Activated CD4-positive, alpha-beta T cell treated with anti-CD3 and anti-CD28 coated beads, Interleukin-2, amount 50 U/mL, for 24 hours (primary cell): ENCODE measurements at places on chromosomes 7 and 10.

GRCh38 chr7:97011536-97012364, 6.4 kb downstream of the DLX6 start:
- no peak for DNase-seq

DNA sequence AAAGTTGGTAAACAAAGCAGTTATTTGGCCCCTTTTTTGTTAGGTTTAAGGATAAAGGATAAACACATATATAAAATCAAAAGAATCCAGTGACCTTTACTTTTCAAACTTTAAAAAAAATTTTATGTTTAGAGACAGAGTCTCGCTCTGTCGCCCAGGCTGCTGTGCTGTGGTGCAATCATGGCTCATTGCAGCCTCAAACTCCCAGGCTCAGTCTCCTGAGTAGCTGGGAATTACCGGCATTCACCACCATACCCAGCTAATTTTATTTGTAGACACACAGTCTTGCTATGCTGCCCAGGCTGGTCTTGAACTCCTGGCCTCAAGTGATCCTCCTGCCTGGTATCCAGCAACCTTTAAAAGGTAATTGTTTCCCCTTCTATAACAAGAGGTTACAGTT, 31.3 kb downstream of the GNA12 start:
- no peak for DNase-seq

DNA sequence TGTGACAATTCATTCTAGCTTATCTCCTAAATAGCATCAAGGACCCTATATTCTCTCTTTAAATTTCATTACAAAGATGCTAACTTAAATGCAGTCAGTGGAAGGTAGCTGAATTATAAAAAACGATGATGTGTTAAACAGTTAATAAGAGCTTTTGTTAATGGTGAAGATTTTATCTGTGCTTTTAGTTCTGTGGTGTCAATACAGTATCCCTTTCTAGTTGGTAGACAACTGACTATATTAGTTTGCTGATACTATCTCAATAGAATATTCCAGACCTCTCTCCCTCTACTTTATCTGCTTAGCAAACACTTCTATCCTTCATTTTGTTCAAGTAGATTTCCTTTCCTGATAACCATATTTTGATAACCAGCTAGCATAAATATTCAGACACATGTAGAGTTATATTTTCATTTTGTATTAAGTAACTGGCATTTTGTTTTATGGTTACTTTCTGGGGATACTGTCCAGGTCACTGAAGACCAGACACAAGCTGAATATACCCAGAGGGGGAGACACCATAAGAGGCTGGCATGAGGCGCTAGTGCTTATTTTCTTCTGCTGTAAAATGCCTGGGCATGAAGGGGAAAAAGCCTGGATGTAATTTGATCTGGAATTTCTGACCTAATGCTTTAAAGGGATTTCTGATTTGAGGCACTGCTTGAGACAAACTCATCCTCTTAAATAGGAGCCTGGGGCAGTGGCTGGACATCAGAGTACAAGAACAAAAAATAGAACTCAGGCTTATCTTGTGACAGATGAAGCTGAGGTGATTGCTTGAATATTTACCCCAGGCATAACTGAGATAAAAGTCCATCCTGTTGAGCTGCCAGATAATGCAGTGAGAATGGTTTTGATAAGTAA, 197.5 kb downstream of the MALRD1 start:
- no peak for DNase-seq

- no peak for DNase-seq
These were observed 4.8 kb upstream of the LIPA start for GRCh38 chr10:89256340-89256739.

DNA sequence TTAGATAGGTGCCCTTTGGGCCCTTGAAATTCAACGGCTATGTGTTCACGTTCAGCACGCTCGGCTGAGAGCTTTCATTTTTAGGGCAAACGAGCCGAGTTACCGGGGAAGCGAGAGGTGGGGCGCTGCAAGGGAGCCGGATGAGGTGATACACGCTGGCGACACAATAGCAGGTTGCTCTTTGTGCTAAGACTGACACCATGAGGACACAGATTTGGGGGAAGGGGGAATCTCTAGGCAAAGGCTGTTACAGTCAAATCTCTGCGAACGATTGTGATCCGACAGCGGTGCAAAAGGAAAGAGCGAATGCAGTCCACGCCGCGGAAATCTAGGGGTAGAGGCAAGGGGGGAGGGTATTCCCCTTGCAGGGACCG, 667 bp downstream of the KLLN start:
- DNase-seq: no peak

- no peak for DNase-seq
These were observed 125.1 kb downstream of the CDK14 start for GRCh38 chr7:90720984-90721760.

DNA sequence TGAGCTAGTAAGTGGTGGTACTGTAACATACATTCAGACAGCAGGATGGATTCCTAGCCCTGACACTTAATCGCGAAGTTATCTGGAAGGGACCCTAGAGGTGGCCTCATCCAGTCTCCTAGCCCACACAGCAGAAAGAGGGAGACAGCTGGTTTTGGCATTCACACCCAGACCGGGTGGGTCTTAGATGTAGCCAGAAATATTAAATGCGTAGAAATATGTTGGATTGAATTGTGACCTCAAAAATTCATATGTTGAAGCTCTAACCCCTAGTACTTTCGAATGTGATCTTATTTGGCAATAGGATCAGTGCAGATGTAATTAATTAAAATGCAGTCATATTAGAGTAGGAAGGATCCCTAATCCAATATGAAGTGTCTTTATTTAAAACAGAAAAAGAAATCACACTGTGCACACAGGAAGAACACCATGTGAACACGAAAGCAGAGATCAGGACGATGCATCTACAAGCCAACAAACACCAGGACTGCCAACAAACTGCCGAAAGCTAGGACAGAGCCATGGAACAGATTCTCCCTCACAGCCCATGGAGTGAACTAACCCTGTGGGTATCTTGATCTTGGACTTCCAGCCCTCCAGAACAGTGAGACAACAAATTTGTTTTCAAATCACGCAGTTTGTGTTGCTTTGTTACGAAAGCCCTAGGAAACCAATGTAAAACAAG, 2.9 kb upstream of the XPNPEP1 start:
- DNase-seq: no peak

- no peak for DNase-seq
These were observed 615 bp upstream of the CNTNAP2 start for GRCh38 chr7:146115851-146116520.

GRCh38 chr7:37665352-37666022, 18.1 kb upstream of the GPR141 start:
- no peak for DNase-seq

DNA sequence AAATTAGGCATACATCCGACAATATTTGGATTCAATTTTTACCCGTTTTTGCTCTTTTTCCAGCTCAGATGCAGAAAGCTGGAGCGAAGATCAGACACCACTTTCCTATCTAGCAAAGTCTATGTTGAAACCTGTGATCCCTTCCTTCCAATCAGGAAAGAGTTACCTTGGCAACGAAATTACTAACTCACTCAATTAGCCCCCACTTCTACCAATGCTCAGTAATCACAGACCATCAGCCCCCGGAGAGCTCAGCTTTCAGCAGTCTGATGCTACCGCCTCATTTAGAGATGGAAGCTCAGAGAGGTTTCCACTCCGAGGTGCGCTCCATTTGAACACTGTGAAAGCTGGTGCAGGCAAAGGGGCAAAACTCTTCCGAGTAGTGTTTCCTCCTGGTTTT, 6.7 kb downstream of the FRAT1 start:
- no peak for DNase-seq

- no peak for DNase-seq
These were observed 509.9 kb downstream of the PARD3 start for GRCh38 chr10:34305189-34305588.

GRCh38 chr7:111833466-111833865, 271.2 kb upstream of the IMMP2L start:
- DNase-seq: no peak

GRCh38 chr10:4748491-4749270, 77.3 kb upstream of the AKR1E2 start:
- no peak for DNase-seq

DNA sequence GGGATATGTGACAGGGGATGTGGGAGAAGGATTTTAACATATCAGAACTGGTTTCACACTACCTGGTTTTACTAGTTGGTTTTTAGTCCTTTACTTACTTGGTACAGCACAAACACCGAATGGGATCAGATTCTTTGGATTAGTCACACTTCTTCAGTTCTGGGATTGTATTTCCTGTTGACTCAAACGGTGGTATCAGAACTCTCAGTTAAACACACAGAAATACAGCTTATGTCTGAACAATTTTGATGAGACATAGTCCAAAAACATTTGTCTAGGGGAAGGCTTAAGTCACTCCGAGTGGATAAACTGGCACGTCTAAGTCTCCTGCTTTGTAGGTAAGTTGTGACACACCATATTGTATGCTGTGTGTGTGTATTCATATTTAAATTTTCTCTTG, 480.5 kb downstream of the PHTF2 start:
- DNase-seq: no peak

- DNase-seq: no peak
These were observed 19.1 kb upstream of the ARMS2 start for GRCh38 chr10:122435212-122435827.

DNA sequence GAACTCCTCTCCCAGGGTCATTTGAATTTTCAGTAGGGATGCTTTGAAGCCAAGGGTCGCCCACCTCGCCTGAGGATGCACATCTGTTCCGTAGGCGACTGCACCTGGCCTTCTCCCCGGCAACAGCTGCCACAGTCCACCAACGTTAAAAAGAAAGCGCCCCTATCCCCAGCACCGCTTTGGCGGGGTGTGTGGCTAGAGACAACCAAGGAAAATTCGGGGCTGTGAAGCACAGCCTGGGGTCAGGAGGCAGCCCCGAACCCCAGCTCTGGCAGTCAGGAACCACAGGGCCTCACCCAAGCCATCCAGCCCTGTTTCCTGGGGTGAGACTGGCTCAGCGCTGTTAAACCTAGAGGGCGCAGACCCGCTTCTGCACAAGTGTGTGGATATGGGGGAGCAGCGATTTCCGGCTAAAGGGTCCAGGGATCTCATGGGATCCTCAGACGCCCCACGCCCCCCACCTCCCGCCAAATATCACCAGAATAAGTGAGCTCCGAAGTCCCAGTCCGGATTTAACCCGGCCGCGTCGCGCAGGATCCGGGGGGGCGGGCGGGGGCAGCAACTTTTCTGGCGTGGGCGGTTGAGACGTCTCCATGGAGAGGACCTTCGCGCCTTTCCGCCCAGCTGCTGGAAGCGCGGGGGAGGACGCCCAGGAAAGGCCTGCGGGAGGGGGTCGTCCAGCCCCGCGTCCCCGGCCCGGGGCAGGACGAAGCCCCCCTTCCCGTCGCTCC, 822 bp downstream of the ZC3HAV1L start:
- peak; percentile 21 for DNase-seq

GRCh38 chr7:138819625-138820024, 21.6 kb upstream of the ATP6V0A4 start:
- no peak for DNase-seq

DNA sequence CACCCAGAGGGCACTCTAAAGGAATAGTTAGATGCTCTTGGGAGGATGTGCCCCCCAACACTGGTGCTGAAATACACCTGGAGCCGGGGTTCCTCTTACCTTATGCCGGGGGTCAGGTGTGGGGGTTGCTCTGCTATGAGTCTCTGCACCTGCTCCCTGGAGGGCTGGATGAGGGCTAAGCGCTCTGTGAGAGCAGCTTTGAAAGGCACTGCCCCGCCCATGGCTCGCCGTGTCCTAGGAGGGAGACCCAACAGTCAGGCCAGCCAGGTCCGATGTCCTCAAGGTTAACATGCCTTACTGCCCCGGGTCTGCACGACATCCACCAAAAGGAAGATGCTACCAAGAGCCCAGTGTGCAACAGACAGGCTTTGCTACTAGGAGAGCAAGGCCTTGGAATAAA, 31.7 kb downstream of the PSPH start:
- no peak for DNase-seq

- DNase-seq: no peak
These were observed 137.9 kb downstream of the KLF6 start for GRCh38 chr10:3647074-3647473.

- DNase-seq: no peak
These were observed 454.4 kb downstream of the AUTS2 start for GRCh38 chr7:70052691-70053090.

GRCh38 chr7:39421661-39422060, 144.5 kb upstream of the YAE1 start:
- no peak for DNase-seq

DNA sequence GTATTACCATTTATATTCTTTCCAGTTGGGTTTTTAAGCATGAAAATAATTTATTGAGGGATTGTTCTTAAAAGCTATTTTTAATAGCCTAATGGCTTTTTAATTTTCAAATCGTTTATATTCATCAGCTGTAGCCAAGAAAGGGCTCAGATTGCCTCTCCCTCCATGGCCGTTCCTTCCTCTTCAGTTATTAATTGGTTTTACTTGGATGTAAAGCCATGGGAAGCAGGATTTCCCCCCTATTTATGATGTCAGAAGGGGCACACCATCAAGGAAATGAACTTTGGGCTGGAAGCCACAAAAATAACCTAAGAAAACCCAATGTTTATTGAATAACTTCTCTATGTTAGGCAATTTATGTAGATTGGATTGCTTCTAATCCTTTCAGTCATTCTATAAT, 656.3 kb downstream of the TYW1 start:
- DNase-seq: no peak

DNA sequence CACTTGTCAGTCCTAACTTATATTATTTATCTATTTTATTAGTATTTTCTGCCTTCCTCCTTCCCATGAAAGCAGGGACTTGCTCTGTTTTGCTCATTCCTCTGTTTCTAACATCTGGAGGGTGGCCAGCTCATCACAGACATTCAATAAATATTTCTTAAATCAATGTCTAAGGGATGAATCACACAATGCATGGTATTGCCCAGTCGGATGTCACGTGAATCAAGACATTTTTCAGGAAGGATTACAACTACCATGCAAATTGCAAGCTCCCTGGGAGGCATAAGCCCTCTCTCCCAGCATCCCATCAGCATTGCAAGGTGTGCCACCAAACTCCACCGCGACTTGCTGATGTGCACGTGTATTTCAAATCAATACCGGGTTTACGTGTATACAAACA, 146.6 kb upstream of the RNF32 start:
- DNase-seq: no peak

GRCh38 chr10:13684806-13685482, 98.2 kb downstream of the PRPF18 start:
- no peak for DNase-seq

- DNase-seq: no peak
These were observed 97.2 kb upstream of the DKK1 start for GRCh38 chr10:52216852-52217251.

- DNase-seq: no peak
These were observed 635.7 kb upstream of the ANKRD30A start for GRCh38 chr10:36489611-36490228.

GRCh38 chr7:148699782-148700629, 1.3 kb downstream of the CUL1 start:
- no peak for DNase-seq
